ENCODE measurements at places on chromosomes 3 and 15.

GRCh38 chr3:144415492-144415891, 443.9 kb downstream of the DIPK2A start:
- DNase-seq, result no peak

GRCh38 chr3:62167566-62168262, 205.6 kb downstream of the FEZF2 start:
- no peak for DNase-seq

- DNase-seq, result no peak
Measured at GRCh38 chr3:120440001-120440703, 10.6 kb downstream of the FSTL1 start.

- DNase-seq, result no peak
Measured at GRCh38 chr15:75811626-75812025, 31.6 kb upstream of the UBE2Q2 start.

DNA sequence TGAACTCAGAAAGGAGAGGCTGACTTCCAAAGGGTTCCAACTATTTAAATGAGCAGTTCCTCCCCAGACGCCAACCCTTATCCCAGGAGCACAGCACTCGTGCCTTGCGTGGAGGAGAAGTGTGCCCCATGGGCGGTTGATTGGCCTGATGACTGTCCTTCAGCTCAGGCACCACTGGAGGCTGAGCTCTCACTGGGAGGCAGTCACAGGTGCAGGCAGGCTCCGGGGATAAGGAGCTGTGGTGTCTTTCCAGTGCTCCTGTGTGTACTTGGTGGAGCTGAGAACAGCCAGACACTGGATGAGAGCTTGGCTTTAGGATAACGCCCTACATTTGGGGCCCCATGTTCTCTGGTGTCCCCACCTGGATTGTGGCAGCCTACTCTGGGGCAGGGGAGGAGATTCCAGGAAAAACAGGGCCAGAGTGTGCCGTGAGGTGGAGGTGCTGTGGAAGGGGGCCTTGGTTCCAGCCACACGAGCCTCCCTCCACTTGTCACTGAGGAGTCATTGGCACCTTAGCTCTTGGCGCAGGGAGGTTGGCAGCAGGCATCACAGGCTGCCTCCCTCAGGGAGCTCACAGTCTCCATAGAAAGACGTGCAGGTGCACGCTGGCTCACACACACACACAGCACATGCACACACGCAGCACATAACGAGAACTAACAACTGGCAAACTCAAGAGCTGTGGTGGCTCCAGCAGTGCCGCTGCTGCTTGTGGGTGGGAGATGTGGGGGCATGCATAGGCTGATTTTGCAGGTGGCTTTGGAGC, 22.7 kb upstream of the EPHB3 start:
- DNase-seq, result no peak

DNA sequence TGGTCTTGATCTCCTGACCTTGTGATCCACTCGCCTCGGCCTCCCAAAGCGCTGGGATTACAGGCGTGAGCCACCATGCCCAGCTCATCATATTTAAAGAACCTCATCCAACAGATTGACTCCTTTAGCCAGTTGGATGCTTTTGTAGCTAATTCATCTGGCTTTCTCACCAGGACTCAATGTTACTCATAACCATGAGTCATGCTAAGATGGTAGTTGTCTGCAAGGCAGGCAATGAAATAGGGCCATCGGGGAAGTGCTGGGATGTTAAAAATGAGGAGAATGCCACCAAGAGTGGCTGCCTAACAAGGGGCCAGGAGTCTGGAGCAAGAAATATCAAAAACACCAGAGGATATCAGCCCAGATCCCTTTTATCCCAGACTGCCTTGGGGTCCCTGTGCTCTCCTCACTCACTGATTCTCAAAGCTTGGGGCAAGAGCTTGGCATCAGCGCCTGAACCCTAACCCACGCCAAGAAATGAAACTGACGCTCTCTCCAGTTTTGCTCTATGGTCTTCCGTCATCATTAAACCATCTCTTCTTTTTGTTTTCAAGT, 7.4 kb upstream of the PCOLCE2 start:
- no peak for DNase-seq

Measured in activated CD4-positive, alpha-beta T cell treated with anti-CD3 and anti-CD28 coated beads, Interleukin-10, Interleukin-2, amounts not matched to agents 100 ng/mL and 50 ng/mL, durations not matched to agents 16 hours and 8 hours (primary cell).